ENCODE measurements at places on chromosomes 3 and 15.

- no peak for DNase-seq
These were observed 798.2 kb downstream of the GRM7 start for GRCh38 chr3:7659079-7659478.

GRCh38 chr15:63200464-63201249 lies 11.3 kb downstream of the RAB8B start:
- DNase-seq, result no peak

DNA sequence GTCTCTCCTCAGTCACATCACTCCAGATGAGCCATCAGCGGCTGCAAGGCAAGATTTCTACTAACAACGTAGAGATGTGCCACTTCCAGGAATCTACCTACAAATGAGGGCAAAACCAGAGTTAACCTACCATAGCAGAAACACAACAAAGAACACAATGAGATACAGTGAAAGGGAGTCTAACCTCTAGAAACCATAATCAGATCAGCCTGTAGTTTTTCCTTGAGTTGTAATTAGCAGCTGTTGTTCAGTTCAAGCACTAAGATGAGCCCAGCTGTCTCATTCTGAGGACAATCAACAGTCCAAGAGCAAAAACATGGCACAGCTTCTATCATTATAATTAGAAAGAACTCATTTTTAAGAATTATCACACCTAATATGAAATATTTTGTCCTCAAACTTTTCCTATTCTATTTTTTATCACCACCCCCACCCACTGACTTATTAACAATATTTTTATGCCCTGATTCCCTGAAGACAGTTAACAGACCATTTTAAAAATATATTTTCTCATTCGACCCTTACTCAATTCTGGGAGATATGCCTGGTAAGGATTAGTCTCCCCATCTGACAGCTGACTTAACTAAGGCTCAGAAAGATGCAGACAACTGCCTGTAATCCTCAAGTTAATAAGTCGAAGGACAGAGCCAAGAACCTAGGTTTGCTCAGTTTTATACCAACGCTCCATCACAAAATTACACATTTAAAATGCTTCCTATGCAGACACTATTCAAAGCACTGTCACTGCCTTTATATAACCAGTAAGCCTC lies 50.1 kb downstream of the MAGI1 start:
- DNase-seq, result no peak

GRCh38 chr3:69511361-69511760 lies 125.5 kb upstream of the FRMD4B start:
- DNase-seq, result no peak

GRCh38 chr3:172561897-172562640 lies 38.8 kb upstream of the TNFSF10 start:
- no peak for DNase-seq

GRCh38 chr15:56471440-56472069 lies 6.6 kb upstream of the MNS1 start:
- DNase-seq, result no peak
